DMS79 (cell line): ENCODE measurements at places on chromosomes 7 and 10.

GRCh38 chr10:72087392-72087968 lies 871 bp downstream of the SPOCK2 start:
- DNase-seq: no peak

- no peak for DNase-seq
Measured at GRCh38 chr10:128032466-128032865, 93.8 kb downstream of the MKI67 start.

- DNase-seq: no peak
Measured at GRCh38 chr7:66036788-66037187, 38.8 kb upstream of the ASL start.

GRCh38 chr7:76394957-76395356 lies 14.5 kb downstream of the SSC4D start:
- no peak for DNase-seq

- DNase-seq: no peak
Measured at GRCh38 chr7:155644971-155645509, 579 bp downstream of the RBM33 start.

- no peak for DNase-seq
Measured at GRCh38 chr7:54342458-54342857, 199.7 kb upstream of the VSTM2A start.

- DNase-seq: no peak
Measured at GRCh38 chr10:86651631-86652331, 2.6 kb upstream of the OPN4 start.

GRCh38 chr10:1291178-1292090 lies 235.2 kb downstream of the WDR37 start:
- DNase-seq: no peak

GRCh38 chr7:80921130-80921529 lies 2.3 kb upstream of the SEMA3C start:
- peak; percentile 44 for DNase-seq

DNA sequence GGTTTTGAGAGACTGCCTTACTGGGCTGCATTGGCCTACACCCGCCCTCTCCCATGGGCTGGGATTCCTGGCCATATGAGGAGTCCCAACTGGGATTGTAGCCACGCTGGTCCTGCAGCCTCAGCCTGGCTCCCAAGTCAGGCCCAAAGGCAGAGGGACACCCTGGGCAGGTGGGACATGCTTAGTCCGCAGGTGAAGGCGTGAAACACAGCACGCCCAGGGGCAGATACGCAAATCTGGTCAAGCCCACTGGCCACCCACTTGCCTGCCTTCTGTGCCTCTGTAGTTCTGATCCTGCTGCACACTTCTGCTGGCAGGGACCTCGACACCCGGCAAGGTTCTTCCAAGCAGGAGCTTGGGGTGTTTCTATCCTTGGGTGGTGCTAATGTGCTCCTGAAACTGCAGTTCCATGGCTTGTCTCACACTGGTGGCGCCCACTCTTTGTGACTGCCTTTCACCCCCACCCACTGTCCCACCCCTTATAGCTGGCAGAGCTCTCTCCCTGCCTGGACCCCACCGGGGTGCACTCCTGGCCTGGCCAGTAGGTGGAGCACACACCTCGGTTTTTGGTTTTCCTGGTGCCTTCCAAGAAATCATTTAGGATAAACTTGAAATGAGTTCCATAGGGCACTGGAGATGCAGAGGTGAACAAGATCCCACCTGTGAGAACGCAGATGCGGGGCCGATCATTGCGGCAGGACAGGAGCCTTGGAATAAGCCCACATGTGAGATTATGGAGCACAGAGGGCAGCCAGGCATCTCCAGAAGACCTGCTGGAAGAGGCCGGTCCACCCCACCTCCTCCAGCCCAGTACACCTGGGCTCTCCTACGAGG lies 47.9 kb downstream of the MKI67 start:
- no peak for DNase-seq

GRCh38 chr7:100024020-100024619 lies 8.7 kb downstream of the ZKSCAN1 start:
- DNase-seq: no peak
